Spleen (tissue), 13 donors: ENCODE measurements at places on chromosomes 2 and 18. TPM values are rescaled to one million over a fixed set of nuclear protein-coding genes. Genes with fewer than 3 reads are reported as not detected.

GRCh38 chr2:120670771-120671480 lies 64.7 kb upstream of the GLI2 start:
- H3K4me3 ChIP-seq, result no peak overlapping the region
- peaks cover 54% of the 10 kb centered on the region for H3K27me3 ChIP-seq
- no peak for DNase-seq

GRCh38 chr2:196137271-196137670 lies 34.1 kb downstream of the STK17B start:
- H3K4me3 ChIP-seq, result no peak overlapping the region
- H3K27me3 ChIP-seq, result no peaks in the 10 kb centered on the region
- DNase-seq, result no peak
- H3K27ac ChIP-seq, result peak overlapping the region; percentile 0

- H3K4me3 ChIP-seq, result no peak overlapping the region
- no peaks in the 10 kb centered on the region for H3K27me3 ChIP-seq
- peak; percentile 72 for DNase-seq
- H3K4me1 ChIP-seq, result no peaks in the 10 kb centered on the region
- peak overlapping the region; percentile 58 for H3K27ac ChIP-seq
These were observed 14.0 kb downstream of the SLC14A2 start for GRCh38 chr18:45628979-45629958.

- DNase-seq, result no peak
- H3K27ac ChIP-seq, result no peak overlapping the region
- H3K36me3 ChIP-seq, result no peaks in the 10 kb centered on the region
- no peaks in the 10 kb centered on the region for H3K4me1 ChIP-seq
These were observed 28.3 kb upstream of the DSC1 start for GRCh38 chr18:31190919-31191318.

- no peaks in the 10 kb centered on the region for H3K36me3 ChIP-seq
- no peak overlapping the region for H3K27ac ChIP-seq
- H3K27me3 ChIP-seq, result no peaks in the 10 kb centered on the region
- no peaks in the 10 kb centered on the region for H3K4me1 ChIP-seq
- no peak for DNase-seq
These were observed 103.3 kb upstream of the NCK2 start for GRCh38 chr2:105641389-105641811.

GRCh38 chr18:59431131-59431530 lies 72.1 kb upstream of the LMAN1 start:
- DNase-seq, result no peak
- no peaks in the 10 kb centered on the region for H3K4me1 ChIP-seq
- no peaks in the 10 kb centered on the region for H3K36me3 ChIP-seq

LIMS4 gene
- total RNA-seq, result not detected
